ENCODE measurements at places on chromosomes 11 and 22. TPM values are rescaled to one million over a fixed set of nuclear protein-coding genes. Genes with fewer than 3 reads are reported as not detected.

Gene CEP126
- total RNA-seq = 1.9 TPM

Gene KCNQ1OT1
- total RNA-seq = 0.05 TPM

Gene ART1
- not detected for total RNA-seq

Gene HORMAD2
- total RNA-seq = not detected

Gene FOLH1
- not detected for total RNA-seq

All from A549 treated with DMSO at 1 μM for 4 hours (cell line).